ENCODE measurements at places on chromosomes 11 and 22.

DNA sequence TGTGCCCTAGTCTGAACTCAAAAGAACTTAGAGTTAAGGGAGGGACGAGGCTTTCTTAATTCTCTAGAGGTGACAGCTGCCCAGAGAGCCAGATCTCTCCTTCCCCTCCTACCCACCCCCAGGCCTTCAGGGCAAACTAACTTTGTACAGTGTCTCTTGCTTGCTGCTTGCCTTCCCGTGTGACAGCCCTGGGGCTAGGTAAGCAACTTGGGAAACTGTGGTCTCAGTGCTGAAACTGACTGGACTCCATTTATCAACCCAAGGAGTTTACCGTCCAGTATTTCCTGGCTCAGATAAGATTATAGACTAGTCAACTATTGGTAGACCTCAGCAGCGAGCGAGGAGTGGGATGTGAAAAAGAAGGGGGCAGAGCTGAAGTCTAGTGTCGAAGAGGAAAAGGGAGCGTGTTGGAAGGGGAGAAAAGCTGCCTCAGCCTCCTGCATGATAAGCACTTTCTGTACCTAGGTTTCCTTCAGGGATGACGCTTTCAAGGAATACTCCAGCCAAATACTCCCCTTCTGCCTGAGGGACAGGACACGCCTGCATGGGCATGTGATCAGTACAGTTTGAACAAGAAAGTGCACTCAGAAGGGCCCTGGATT is 43.3 kb upstream of the WEE1 start:
- DNase-seq: no peak

- no peak for DNase-seq
Measured at GRCh38 chr11:21814169-21814568, 378.7 kb upstream of the ANO5 start.

GRCh38 chr11:114140826-114141225 is 81.3 kb downstream of the ZBTB16 start:
- DNase-seq: no peak

GRCh38 chr11:62611705-62612365 is 740 bp downstream of the EML3 start:
- DNase-seq: peak; percentile 65

- no peak for DNase-seq
Measured at GRCh38 chr11:76459299-76459698, 14.5 kb downstream of the EMSY start.

GRCh38 chr11:69449320-69450063 is 32.0 kb upstream of the LINC01488 start:
- no peak for DNase-seq

DNA sequence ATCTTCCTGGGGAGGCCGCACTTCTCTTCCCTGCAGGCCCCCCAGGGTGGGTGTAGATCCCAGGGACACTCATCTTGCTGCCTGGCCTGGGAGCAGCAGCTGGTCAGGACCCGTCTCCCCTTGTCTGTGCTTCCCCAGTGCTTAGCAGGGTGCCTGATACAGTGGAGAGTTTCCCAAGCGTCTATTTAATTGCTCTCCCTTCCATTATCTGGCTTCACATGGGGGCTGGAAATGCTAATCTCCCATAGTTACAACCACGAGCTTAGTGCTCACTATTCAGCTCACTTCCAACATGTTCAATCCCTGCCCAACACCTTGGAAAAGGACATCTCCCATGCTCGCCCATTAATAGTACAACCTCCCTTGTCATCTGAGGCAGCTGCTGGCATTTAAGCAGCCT is 100.5 kb downstream of the DSCAML1 start:
- DNase-seq: no peak

- DNase-seq: no peak
Measured at GRCh38 chr11:23632293-23632692, 772.0 kb upstream of the CCDC179 start.

DNA sequence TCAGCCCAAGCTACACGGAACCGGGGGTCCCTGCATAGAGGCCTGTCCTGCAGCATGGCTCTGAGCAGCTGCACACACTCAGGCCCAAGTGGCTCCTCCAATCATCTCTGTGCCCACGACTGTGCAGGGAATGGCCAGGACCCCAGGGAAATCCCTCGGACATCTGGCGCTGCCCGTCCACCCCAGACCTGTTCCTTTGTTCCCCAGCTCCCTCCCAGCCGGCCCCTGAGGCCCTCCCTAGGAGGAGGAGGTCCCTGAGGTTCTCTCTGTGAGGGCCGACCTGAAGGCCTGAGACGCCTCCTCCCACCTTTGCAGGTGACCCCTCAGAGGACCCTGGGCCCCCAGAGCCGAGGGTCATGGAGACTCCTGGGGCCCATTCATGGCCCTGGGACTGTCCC is 1.1 kb downstream of the MLC1 start:
- no peak for DNase-seq

DNA sequence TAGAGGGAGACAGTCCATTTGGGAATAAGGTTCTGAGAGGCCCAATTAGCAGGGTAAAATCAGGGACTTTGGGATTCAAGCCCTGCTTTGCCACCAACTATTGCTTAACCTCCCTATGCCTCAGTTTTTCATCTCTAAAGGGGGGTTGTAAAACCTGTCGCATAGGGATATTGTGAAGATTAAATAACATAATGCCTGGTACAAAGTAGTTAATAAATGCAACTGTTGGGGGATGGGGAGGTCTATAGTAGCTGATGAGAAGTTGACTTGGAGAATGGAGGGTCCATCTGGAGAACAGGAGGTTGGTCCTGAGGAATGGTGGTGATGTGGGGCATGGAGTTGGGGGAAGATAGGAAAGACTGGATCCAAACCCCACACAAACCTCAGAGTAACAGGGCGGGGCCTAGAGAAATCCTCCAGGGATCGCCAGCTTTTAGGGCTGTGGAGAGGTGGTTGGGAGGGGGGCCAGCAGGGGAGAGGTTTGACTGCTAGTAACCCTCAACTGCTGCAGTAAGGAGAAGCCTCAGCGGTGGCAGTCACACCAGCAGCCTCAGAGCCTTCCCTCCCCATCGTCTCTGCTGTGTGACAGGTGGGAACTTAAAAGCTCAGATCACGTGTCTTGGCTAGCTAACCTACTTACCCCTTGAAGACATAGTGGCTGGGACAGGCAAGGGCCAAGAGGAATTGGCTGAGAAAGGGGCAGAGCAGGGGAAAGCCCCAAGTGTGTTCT is 1.1 kb upstream of the ABCG4 start:
- no peak for DNase-seq

DNA sequence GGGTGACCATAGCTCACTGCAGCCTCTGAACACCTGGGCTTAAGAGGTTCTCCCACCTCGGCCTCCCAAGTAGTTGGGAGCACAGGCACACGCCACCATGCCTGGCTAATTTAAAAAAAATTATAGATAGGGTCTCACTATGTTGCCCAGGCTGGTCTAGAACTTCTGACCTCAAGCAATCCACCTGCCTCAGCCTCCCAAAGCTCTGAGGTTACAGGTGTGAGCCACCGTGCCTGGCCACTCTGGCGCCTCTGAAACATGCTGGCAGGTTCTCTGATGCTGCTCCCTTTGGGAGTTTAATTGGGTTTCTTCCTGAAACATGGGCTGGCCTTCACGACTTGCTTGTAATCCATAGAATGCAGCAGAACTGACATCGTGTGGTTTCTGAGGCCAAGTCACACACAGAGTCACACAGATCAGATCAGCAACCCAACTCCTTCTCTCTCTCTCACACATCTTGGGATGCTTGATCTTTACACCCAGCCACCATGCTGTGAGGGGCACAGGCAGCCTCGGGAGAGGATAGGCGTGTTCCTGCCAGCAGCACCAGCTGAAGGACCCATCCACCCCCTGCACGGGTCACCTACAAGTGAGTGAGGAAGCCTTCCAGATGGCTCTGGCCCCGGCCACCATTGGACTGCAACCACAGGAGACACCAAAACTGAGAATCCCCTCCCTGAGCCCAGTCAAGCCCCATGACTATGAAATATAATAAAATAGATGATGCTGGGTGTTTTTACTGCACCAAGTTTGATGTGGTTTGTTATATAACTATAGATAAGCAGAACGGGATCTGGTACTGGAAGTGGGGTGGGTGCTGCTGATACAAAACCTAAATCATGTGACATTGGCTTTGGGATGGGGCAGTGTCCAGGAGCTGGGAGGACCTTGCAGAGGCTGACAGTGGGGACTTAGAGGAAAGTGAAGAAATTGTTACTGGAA is 3.1 kb upstream of the GSC2 start:
- no peak for DNase-seq

DNA sequence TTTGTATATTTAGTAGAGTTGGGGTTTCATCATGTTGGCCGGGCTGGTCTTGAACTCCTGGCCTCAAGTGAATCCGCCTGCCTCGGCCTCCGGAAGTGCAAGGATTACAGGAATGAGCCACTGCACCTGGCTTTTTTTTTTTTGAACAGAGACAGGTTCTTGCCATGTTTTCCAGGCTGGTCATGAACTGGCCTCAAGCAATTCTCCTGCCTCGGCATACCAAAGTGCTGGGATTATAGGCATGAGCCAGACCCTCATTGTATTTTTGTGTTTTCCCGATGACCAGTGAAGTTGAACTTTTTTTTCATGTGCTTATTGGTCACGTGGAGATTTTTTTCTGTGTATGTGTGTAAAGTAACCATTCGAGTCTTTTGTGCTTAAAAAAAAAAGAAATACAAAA is 48.2 kb downstream of the KIAA1671 start:
- DNase-seq: no peak

GRCh38 chr11:63557570-63557969 is 5.6 kb downstream of the PLAAT2 start:
- DNase-seq: no peak

GRCh38 chr11:126791446-126791845 is 209.1 kb downstream of the KIRREL3 start:
- DNase-seq: no peak

DNA sequence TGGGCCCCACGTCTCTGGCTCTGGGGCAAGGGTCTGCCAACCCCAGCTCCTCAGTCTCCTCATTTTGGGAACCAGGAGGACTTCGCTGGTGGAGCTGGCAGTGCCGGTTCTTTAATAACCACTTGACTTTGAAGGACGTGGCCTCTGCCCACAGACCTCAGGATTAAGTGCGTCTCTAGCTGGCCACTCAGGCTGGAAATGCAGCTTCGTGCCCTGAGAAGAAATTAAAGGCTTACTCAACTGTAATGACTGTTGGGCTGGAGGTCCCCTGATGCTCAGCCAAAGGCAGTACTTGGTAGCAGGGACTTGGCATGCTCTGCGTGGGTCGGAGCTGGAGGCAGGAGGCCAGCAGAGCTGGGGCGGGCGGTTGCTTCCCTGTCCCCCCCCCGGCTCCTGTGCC is 16.7 kb upstream of the PARVG start:
- DNase-seq: no peak

- no peak for DNase-seq
Measured at GRCh38 chr11:134536219-134536618, 124.2 kb upstream of the B3GAT1 start.

DNA sequence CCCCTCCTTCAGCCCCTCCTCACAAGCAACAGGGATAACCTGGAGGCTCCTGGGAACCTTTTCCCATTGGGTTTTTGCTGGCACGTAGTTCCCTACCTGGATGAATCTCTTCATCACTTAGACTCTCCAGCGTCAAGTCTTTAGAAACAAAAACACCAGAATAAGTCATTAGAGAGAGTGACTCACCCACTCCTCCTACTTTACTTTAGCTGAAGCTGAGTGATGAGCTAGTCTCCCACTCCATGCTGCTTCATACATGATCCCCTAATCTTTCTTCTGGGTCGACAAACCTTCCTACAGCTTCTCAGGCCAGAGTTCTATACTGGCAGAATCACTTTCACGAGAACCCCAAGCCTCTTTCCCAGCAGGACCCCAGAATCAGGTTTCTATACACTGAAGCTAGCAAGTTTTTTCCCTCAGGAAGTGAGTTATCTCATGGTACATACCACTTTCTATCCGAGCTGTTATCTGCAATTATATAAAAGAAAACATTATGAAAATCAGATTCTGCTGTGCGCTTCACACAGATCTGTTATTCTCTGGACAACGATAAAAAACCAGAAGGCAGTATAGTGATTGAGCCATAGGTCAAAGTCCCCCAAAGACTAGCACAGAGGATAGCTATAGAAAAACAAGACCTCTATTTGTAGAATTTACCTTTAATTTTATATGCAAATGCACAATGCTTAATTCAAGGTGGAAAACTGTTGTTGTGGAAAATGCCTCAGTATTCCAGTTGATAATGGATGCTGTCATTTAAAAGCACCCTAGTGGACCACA is 18.7 kb downstream of the DRICH1 start:
- DNase-seq: no peak

DNA sequence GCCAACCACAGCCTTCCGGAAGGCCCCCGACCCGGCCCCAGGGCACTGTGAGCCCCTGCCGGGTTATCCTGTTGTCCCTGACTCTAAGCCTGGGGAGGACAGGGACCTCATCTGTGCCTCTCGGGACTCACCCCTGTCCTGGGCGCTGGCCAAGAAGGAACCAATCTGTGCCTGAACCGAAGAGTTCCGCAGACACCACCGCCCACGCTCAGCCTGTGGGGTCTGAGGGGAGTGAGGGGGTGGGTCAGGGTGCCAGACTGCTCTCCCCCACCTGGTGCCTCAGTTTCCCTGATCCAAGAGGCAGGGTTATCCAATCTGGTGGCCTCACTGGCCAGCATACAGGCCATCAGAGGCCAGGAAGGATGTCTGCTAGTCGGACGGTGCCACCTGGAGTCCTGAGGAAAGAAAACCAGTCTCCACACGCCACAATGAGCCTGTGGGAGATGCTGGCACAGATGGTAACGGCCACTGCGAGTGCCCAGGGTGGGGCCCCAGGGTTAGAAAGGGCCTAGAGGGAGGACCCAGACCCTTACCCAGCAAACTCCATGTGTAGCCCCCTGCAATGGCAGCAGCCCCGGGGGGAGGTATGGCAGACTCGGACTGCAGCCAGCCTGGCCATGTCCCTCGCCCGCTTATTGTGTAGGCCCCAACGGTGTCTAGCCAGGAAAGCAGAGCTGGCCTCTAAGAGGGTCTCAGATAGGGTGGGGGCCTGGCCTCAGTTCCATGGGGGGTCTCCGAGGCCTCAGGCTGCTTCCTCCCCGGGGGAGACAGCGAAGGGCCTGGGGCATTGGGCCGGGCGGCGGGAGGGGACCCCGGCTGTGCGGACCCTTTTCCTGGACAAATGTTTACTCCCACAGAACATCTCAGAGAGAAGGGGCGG is 827 bp upstream of the TNNT3 start:
- DNase-seq: peak; percentile 27

DNA sequence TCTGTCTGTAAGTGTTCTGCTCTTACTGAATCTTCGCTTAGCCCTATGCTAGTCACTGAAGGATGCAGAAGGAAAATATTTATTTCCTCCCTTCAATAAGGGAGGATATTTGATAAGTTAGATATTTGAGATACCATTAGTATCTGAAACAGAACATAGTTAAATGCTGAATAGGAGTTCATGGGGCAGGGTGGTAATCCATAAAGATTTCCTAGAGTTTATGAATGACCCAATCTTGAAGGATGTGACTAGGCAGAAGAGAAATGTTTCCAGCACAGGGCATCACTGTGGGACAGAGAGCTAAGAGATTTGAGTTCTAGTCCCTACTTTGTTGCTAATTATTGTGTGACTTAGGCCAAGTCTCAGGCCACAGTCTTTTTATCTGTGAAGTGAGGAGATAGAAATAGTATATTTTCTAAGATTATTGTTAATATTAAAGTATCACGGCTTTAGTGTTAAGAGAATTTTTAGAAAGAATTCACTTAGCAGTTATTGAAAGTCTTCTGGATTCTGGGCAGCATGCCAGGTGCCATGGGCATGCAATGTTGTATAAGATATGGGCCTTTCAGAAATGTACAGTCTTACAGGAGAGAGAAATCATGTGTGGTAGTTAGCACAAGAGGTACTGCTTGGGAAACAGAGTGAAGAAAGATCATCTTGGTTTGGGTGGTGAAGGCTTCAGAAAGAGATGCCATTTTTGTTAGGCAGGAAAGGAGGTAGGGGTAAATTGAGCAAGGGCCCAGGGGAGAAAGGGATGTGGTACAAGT is 24.0 kb downstream of the SWAP70 start:
- DNase-seq: no peak

GRCh38 chr22:19981171-19981960 is 35.3 kb downstream of the ARVCF start:
- no peak for DNase-seq
